AG04449 (cell line): ENCODE measurements at places on chromosomes 3 and 15.
A peak's percentile ranks its signal among the peaks of the same experiment; 100 is the strongest.

DNA sequence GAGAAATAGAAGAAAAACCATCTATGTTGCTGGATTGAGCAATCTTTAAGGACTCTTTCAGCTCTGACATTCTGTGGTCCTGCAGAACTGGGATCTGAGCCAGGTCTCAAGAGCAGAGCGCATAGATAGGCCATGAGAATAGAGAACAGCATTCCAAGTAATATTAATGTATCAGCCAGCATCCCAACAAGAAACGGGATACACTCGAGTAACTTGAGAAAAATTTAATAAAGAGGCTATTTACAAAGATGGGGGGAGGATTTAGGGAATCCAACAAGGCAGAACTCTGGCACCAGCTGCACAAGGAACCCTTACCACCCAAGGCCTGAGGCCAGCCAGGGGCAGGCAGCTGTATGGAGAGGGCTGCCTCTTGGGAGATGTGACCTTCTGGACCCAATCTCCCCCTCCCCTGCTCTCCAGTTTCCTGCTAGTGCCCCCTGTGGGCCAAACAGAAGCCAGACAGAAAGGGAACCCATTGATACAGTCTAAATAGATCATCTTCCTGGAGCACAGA is 8.2 kb downstream of the TMOD2 start:
- DNase-seq: peak; percentile 88

- DNase-seq: no peak
Measured at GRCh38 chr3:8986741-8987140, 23.5 kb upstream of the RAD18 start.

DNA sequence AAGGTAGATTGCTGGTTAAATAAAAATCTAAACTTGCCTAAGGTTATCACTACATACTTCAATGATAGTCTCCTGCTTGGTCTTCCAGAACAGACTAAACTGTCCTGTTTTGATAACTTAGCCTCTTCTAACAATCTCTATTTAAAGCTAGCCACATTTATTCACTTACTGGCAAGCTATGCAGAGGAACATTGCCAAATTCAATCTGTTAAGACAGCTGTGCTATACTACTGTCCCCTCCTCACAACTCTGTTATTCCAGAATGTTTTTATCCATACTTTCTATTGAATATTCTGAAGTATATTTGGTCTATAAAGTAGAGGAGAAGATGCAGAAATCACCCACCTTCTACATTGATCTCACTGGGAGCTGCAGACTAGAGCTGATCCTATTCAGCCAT is 594.0 kb upstream of the CCDC54 start:
- DNase-seq: no peak

DNA sequence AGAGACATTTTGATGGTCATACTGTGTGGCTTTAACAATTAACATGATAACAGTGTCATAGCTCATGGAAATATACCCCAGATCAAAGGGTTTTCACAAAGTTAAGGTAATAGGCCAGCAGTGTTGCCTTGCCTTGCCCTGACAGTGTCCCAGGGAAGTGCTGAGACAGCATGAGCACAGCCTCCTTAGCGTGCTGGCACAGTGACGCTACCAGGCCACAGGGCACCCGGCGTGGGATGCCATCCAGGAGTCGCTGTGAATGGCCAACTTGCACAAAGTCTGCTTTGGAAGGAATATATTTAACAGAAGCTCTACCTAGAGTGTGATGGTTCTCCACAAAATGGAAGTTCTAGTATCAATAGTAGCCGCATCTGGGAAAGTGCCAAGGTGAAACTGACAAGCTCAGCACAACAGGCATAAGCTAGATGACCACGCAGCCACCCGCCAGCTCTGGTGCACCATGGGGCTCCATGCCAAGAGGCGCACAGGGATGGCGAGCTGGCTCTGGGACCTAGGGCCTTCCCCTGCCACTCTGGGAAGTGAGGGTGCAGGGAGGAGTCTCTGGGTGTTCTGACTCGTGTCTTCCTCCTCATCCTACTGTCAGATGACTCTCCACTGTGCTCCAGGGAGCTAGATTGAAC is 86.2 kb downstream of the GABRB3 start:
- no peak for DNase-seq

GRCh38 chr3:32082721-32083120 is 23.7 kb upstream of the GPD1L start:
- DNase-seq: no peak

DNA sequence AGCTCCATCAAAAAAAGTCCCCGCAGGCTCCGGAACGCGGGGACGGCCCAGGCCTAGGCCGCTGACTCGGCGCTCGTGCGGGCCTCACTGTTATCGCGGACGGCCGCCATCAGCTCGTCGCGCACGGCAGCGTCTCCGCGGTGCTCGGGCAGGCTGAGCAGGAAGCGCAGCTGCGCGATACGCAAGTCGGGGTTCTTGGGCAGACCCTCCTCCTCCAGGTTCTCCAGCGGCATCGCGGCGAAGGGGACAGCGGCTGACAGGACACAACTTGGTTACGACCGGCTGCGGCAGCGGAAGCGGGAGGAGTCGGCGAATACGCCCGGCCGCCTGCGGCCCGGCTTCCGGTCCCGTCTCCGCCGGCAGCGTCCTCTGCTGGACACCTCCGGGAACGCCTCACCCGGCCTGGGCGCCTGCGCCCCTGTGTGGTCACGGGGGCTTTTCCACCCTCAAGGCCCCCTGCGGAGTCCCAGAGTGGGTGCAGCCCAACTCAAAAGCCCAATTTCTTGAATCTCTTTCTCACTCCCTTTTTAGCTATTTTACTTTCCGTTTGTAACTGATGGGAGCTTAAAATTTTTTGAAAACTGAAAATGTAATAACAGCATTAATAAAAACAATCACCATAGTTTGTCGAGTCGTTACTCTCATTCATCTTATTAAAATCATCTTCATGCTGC is at the start of gene PSMD6:
TSS of gene PSMD6 (minus strand) at position 308 of the 674 bp plus-strand sequence. CDS start at position 233, 75 bp downstream.
- no peak for DNase-seq

GRCh38 chr15:54808321-54808720 is 388.4 kb downstream of the RSL24D1 start:
- no peak for DNase-seq

DNA sequence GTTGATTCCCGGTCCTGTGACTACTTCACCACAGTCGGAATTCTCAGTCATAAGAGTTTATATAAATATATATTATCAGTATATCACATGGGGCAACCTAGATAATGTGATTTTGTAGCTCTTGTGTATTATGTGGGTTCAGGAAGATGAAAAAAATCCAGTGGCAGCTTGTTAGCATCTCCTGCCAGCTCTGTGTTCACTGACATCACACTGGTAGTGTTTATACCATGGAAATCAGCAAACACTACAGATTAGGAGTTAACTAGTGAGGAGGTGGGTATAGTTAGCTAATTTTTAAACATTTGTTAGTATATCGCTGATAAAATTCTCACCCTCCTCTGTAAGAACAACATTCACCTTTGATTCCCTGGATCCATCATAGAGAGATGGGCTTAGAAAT is 44.5 kb upstream of the KCNMB2 start:
- DNase-seq: no peak

- DNase-seq: peak; percentile 21
Measured at GRCh38 chr15:44207643-44208042, 12.6 kb upstream of the FRMD5 start.

- no peak for DNase-seq
Measured at GRCh38 chr15:55106155-55106554, 90.6 kb downstream of the RSL24D1 start.

DNA sequence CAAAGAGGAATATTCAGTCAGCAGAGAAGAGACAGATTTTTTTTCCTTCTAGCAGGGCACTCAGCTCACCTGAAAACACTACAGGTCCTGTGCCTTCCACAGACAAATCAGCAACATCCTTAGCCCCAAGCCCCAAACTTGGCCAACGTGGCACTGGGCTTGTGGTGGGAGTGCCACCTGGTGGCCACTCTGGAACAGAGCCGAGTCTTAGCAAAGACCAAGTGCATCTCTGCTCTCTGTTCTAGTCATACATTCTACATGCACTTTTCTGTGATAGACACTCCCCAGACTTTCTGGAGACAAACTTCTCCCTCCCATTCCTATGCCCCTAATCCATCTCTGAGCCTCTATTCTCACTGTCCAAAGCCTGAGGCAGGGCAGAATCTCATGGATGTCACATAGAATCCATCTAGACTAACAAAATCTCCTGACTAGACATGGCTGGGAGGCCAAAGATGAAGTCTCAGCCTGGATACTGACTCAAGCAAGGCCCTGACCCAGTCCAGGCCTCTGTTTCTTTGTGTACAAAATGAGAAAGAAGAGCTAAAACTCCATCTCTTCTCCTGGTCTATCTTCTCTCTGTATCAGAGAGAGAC is 5.1 kb upstream of the SEMA7A start:
- no peak for DNase-seq

DNA sequence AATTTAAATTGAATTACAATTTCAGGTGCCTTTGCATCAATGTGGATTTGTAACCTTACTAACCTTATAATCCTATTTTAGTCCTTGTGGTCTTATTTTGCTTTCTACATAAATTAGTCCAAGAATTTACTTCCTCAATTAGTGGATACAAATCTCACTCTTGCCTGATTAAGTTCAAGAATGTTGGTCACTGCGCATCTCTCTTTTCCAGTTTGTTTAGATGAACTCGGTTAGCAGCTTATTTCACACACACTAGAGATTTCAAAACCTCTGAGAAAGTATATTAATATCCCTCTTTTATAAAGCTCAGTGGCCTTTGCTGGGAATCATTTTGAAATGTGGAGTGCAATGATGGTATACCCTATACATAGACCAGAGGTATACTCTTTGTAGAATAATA is 243.4 kb downstream of the DTWD1 start:
- no peak for DNase-seq

DNA sequence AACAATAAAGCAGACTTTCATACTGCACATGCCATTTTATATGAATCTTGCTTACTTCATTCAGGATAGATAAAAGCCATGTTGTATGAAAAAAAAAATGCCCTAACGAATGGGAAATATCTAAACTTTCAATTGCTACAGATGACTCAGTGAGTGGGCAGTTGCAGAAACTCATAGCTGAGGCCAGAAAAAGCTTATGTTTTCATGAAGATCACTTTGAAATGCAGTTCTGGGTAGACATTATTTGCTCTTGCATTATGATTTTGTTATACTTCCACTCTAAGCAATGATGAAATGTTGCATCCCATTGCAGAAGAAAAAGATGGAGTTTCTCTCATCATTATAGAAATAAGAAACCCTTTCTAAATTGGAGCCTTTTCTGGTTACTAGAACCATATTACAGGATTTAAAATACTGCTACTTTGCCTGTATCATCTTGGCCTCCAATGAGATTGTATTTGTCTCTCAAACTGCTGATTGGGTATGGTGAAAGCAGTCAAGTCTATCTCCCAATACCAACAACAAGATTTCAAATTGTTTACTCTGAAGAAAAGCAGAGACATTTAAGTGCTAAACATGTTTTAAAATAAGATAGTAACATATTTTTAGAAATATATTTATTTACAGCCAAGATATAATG is 17.0 kb downstream of the PEAK1 start:
- no peak for DNase-seq

GRCh38 chr15:90336705-90337141 is 15.4 kb upstream of the ZNF774 start:
- no peak for DNase-seq

GRCh38 chr15:25226360-25226759 is 212.5 kb downstream of the UBE3A start:
- DNase-seq: no peak

- no peak for DNase-seq
Measured at GRCh38 chr3:31422237-31422636, 110.5 kb upstream of the STT3B start.

- no peak for DNase-seq
Measured at GRCh38 chr3:129758785-129759320, 134.7 kb downstream of the TMCC1 start.
